ENCODE measurements at places on chromosomes 16 and 17.

DNA sequence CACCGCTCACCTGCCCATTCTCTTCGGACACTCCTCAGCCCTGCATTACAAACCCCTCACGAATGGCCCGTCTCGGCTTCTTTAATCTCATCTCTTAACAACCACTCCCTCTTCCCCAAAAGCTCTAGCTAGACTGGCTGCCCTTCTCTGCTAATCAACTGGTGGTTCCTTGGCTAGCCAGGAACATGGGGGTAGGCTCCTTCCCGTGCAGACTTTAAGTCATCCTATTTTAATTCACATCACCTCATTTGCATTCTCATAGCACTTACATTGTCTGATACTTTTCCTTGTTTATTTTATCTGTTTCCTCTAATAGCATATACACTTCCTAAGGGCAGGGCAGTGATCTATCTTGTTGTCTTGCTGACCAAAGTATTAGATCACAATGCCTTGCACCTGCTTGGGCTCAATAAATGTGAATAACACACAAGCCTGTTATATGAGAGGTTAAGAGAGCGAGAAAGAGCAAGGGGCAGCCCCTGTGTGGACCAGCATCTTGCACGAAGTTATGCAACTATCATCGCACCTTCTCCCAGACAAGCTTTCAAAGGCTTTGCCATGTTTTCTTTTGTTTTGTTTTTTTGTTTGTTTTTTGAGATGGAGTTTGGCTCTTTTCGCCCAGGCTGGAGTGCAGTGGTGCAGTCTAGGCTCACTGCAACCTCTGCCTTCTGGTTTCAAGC lies 9.8 kb downstream of the TP53 start:
- no peak for DNase-seq

DNA sequence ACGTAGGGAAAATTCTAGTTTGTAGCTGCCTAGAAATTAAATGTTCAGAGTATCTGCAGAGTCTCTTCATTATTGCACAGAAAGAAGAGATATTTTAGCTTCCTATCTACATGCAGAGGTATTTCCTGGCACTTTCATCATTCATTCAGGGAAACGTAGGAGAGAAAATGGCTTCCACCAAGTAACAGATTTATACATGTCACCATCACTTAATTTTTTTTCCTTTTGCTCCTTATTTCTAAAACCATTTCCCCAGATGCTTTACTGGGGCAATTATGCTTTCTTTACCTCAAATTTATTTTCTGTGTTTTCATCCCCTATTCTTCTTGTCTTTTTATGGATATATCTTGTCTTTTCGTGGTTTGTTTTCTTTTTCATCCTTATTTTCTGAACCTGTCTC lies 18.5 kb downstream of the ATP6V0A1 start:
- DNase-seq: no peak

DNA sequence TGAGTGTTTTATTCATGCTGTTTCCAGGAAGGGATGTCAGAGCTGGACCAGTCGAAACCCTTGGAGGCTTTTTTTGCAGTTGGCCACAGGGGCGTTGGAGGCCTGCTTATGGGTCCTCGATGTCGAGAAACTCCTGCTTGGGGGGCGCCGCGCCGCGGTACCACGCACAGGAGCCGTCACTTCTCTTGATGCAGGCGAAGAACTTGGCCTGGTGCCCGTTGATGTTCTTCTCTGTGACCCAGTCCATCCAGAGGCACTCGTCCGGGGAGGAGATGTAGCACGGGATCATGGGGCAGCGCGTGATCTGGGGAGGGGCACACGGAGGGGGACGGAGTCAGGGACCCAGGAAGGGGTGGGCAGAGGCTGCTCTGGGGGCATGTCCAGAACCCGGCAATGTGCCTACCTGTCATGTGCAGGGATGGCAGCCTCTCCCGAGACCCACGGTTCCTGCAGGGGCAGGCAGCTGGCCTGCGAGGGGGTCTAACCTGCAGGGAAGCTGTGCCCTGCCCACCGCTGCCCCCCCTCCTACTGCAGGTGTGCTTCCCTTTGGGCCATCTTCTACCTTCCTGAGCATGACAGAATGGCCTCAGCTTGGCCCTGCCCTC lies 15.0 kb upstream of the USP36 start:
- DNase-seq: no peak

DNA sequence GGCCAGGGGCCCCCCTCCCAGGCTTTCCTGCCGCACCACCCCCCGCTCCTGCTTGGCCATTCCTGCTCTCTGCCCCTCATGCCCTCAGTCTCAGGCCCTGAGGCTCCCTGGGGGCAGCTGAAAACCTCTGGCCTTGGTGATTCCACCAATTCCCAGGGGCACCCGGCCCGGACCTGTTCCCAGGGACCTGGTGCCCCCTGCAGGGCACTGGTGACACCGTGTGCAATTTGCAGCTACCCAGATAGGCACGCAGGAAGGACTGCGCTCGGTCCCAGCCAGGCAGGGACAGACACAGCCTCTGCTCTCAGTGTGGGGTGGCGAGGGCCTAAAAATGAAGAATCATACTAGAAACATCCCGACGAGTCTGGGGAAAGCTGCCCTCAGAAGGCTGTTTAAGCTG lies 13.4 kb downstream of the WFDC1 start:
- DNase-seq: no peak

GRCh38 chr16:1823821-1824220 lies 2.8 kb downstream of the HAGH start:
- no peak for DNase-seq

DNA sequence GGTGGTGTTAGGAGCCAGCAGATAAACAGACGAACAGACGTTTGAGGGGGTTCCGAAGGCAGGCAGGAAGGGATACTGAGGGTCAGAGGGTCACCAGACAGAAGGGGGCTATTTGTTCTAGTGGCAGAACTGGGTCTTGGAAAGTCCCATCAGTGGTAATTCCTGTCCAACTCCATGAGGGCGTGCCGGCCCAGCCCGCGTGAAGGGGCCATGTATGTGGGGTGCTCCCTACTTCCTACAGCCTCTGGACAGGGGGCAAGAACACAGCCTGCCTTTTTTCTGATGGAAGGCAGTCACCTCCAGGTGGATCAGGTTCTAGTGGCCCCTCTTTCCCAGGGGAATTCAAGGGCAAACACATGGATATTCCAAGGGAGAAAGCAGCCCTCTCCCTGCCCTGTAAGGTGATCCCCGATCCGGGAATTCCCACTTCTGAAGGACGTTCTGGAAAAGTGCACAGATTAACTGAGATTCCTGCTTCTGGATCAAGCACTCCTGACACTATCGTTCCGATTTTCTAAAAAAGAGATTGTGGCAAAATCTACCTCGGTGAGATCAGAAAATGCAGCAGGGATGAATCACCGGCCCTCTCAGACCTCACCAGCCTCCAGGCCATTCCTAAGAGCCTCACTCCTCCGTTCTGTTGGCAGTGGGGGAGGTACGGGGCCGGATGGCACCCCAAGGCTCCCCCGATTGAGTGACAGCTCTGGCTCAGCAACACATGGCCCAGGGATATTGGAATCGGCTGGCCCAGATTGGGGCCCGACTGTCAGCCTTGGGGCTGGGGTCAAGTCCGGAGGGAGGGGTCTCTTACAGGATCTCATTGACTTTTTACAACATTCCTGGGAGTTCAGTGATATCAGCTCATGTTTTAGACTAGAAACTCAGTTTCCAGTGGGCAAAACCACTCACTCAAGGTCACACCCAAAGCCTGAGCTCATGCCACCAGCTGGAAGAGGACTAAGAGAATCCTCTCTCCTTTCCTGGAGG lies 12.4 kb downstream of the STX1B start:
- no peak for DNase-seq

DNA sequence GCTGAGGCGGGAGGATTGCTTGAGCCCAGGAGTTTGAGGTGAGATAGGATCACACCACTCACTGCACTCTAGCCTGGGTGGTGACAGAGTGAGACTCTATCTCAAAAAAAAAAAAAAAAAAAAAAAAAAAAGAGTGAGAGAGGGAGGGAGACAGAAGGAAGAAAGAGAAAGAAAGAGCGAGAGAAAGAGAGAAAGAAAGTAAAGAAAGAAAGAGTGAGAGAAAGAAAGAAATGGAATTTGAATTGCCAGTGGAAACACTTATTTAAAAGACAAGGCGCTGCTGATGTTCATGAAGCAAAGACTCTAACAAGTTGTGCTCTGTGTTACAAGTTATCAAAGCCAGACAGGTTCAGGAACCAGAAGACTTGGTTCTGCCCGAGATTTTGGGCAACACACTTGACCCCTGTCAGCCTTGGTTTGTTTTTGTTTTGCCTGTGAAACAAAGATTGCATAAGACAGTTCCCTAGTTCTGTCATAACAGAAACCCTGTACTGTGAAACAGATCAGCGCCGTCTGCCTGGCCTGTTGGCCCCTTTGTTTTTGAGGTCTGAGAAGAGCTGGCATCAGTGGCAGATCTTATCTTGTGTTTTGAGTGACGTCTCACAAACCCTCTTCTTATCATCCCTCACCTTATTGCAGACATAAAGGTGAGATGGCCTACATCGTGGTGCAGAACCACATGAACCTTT lies 55.4 kb upstream of the ENDOV start:
- DNase-seq: no peak

- no peak for DNase-seq
Observed at GRCh38 chr16:79469999-79470398, 130.5 kb downstream of the MAF start.

DNA sequence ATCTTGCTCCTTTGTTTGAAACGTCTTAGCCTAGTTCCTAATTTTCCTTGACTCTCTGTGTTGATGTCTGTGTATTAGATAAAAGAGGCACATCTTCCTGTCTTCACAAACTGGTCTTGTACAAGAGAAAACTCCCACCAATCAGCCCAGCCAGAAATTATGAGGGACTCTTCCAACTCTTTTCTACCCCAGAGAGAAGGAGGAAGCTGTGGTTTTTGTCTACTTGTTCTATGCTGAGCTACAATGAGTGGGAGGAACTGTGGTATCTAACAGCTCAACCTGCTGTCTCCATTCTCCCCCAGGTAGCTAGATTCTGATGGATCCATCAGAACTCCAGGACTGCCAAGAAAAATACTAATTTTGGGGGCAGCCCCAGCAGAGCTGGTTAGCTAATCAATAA lies 392.5 kb downstream of the HS3ST3B1 start:
- DNase-seq: no peak

- DNase-seq: no peak
Observed at GRCh38 chr17:78395155-78395554, 16.7 kb downstream of the PGS1 start.

Measured in stimulated activated CD8-positive, alpha-beta memory T cell treated with anti-CD3 and anti-CD28 coated beads, Interleukin-15, amount 100 ng/mL, for 4 hours (primary cell).